ENCODE measurements at places on chromosomes 3 and 15.

DNA sequence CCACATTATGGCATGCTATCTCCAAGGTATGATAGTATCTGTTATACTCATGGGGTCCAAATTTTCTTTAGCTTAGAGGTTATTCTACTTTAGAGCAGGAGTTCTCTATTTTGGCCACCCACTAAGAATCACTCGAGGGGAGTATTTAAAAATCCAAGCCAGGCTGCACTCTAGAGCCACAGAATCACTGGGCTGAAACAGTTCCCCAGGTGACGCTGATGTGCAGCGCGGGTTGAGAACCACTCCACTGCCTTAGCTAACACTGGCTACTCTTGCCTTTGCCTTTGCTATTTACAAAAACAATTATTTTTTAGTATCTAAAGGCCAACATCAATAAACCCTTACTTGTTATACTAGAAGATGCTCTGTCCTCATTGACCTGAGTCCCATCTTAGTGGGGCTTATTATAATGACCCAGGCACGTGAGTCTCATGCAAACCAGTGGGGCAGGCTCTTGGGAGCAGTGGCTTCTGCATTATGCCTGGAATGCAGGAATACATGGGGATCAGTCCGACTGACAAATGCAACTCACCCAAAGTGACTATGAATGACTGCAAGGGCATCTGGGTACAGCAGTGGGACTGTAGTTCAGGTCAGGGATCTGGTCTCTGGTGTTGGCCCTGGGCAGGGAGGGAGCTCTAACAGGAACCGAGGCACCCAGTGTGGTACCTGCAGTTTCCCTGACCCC is 21.7 kb upstream of the CGNL1 start:
- no peak for DNase-seq

DNA sequence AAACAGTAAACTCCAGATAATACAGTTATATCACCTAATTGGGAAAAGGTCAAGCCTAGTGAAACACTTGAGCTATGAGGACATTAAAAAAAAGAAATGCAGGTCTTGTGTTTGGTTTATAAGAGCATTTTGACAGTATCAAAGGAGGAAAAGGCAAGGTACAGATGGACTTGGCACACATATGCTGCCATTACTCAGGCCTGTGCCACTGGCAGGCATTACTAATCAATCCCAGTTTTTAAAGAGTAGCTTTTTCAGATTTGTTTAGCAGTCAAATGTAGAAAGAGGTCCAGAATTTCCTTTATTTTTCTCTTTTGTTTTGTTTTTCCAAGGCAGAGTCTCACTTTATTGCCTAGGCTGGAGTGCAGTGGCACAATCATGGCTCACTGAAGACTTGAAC is 38.9 kb downstream of the MDFIC2 start:
- DNase-seq, result peak; percentile 3

DNA sequence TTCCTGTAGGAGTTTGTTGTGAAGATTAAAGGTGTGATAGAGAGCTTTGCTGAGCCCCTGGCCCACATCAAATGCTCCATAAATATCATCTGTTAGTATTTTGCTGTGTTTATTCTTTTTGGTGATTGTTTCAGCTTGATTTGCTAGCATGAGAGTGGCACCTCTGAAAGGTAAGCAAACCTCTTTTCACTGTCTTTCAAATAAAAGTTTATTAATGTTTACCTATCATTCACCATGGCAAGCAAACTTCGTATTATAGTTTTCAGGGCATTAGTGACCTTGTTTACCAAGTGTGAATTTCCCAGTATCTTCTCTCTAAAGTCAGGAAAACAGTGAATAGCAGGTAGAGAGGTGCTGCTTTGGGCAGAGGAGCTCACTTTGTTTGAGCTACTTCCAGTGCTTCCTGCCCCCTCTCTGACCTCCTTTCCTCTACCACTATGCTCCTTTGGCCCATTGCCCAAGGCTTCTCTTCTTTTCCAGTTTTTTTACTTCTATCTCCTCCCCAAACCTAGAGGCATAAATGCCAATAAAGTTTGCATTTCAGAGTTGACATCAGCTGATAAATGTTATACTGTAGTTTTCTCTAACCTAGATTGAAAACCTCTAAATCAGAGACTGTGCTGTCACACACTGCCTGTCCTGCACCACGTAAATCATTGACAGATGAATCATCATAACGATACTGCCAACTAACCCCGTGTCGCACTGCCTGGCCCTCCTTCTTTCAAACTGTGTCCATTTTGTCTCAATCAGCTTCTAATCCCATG is 569.0 kb downstream of the TUSC7 start:
- DNase-seq, result peak; percentile 1

DNA sequence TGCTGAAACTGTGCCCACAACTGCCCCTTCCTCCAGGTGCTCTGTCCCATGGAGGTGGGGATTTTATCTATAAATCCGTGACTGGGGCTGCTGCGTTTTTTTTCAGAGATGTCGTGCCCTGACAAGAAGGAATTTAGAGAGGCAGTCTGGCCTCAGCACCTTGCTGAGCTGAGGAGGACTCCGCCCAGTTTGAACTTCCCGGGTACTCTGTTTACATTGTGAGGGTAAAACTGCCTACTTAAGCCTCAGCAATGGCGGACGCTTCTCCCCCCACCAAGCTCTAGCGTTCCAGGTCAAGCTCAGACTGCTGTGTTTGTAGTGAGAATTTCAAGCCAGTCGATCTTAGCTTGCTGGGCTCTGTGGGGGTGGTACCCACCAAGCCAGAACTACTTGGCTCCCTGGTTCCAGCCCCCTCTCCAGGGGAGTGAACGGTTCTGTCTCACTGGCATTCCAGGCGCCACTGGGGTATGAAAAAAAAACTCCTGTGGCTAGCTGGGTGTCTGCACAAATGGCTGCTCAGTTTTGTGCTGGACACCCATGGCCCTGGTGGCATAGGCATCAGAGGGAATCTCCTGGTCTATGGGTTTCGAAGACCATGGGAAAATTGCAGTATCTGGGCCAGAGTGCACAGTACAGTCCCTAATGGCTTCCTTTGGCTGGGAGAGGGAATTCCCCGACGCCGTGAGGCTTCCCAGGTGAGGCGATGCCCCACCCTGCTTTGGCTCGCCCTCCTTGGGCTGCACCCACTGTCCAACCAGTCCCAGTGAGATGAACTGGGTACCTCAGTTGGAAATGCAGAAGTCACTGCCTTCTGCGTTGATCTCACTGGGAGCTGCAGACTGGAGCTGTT is 68.5 kb upstream of the SGO1 start:
- DNase-seq, result no peak

- DNase-seq, result no peak
Observed at GRCh38 chr3:89079944-89080343, 27.5 kb upstream of the EPHA3 start.

GRCh38 chr3:156291272-156292123 is 171.1 kb downstream of the KCNAB1 start:
- no peak for DNase-seq

DNA sequence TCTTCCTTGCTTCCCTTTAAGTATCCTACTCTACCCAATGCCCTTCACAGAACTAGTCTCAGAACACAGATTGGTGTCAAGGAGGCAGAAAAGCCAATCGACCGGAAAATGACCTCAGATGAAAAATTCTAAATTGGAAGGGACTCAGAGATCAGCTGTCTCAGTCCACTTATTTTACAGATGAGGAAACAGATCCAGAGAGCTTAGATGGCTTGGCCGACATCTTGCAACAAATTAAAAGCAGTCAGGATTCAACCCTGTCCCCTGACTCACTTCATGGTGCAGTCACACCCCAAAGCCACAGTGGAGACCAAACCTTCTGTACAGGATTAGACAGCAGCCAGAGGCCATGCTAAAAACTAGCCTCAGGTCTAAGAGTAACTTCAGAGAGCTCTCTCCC is 169.3 kb upstream of the BHLHE40 start:
- no peak for DNase-seq
